Cortex of kidney (tissue), 1 donor: ENCODE measurements at places on chromosomes 5 and 9.
A peak's percentile ranks its signal among the peaks of the same experiment; 100 is the strongest.

GRCh38 chr9:108696156-108696555, 159.6 kb downstream of the ACTL7B start:
- no peak for DNase-seq

GRCh38 chr5:179738742-179739141, 6.1 kb downstream of the MAML1 start:
- no peak for DNase-seq

GRCh38 chr9:35489313-35490154, at the start of gene RUSC2:
Gene RUSC2, plus strand, starts transcription at chr9:35490111. Its CDS starts 56,411 bp downstream, at chr9:35546522.
- DNase-seq: no peak

GRCh38 chr9:33852216-33852826, 35.4 kb downstream of the UBE2R2 start:
- no peak for DNase-seq

GRCh38 chr9:88521308-88521707, 13.7 kb upstream of the NXNL2 start:
- no peak for DNase-seq

DNA sequence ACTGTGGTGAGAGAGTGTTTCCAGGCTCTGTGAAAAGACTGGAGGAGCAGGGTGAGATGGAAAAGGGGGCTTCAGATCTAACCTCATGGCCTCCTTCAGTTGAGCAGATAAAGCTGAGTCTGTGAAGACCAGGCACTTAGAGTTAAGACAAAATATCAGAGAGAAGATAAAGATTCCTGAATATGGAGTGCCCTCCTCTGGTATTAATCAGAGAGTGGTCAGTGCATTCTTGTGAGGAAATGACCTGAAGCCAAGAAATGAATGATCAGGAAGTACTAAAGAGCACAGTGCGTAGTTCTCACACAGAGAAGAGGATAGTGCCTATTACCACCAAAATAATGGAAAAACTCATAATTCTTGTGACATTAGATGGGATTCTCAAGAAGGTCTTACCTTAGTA, 1417.0 kb upstream of the ACO1 start:
- DNase-seq: no peak

DNA sequence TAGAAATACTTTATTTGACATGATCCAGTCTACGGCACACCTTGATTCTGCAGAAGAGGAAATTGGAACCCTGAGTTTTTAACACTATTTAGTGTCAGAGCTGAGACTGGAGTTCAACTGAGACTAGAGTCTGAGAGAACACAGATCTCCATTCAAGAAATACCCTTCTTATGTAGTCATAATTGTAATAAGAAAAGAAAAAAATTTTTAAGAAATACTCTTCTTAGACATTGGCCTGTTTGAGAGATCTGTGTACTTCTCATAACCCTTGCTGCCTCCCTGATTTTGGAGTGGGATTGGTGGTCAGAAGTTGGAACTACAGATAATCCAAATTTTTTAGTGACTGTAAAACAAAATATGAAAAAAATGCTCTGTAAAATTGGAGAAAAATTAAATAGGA, 253.4 kb downstream of the ARRDC3 start:
- DNase-seq: no peak

DNA sequence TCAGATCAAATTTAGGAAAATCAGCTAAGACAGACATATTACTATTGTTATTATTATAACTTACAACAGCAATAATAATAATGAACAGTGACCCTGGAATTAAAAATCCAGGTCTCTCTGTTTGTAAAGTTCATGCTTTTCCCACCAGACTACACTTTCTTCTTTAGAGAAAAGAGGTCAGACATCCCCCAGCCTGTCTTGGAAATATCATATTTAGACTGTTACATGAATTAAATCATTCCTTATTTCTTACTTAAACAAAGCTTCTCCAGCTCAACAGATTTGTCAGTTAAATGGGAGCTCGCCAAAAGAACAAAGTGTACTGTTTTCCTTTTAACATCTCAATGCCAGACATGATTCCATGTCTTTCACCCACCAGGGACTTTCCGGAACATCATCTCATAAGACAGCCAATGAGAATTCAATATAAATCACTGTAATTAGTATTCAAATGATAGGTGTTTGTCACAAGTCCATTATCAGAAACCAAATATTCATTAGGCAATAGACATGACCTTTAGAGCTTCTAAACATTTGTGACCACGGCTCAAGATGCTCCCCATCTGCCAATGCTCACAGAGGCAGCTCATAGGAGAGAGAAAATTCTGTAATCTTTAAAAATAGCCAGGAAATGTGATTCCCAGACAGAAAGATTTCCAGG, 351.9 kb downstream of the ENC1 start:
- no peak for DNase-seq

DNA sequence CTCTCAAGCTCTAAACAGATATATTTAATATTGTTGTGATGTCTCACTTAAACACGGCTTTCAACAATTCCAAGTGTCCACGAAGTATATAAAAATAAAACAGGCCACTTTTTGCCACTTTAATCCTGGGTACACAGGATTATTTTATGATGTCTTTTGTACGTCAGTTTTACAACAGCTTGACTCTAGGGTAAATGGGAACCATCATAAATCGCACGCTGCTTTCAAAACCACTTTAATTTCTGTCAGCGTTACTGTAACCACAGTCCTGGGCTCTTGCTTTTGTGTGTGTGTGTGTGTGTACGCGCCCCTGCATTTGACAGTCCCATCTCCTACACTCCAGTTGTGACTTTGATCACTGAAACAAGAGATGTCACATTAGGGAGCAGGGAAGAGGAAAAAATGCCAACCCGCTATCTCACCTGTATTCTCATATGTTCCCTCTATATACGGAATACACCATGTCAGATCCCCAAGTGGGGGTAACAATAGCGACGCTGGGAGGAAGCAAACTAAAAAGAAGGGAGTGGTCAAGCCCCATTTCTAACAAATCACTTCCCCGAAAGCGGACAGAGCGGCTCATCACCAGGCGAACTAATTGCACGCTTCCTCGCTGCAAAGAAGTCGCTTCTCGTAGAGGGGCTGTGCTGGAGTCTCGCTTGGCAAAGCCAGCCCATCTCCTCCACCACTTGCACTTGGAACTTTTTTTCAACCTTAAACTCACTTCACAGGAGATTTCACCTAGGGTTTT, 1.2 kb downstream of the BNC2 start:
- DNase-seq: no peak

GRCh38 chr5:79191457-79191856, 44.5 kb upstream of the JMY start:
- no peak for DNase-seq

DNA sequence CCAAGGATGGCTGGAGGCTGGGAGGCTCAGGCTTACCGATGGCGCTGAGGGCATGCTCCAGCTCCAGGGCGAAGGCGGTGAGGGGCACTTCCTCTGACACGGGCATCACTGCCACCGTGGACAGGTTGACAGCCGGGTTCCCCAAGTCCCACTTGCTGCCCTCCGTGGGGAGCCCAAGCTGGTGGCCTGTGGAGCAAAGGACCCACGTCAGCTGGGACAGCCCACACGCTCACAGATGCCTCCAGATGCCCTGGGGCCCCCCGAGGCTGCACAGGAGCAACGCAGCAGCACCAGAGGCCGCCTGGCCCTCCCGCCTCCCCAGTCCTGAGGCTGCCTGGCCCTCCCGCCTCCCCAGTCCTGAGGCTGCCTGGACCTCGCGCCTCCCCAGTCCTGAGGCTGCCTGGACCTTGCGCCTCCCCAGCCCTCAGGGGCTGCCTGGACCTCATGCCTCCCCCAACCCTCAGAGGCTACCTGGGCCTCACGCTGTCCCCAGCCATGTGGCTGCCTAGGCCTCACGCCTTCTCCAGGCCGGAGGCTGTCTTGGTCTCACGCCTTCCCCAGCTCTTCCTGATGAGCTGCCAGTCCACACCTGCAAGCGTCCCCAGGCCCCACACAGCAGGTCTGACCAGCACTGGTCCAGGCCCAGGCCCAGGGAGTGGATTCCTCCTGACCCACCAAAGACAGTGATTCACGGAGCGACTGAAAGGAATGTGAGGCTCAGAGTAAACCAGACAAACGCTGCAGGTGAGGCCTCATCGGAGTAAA, 25.6 kb upstream of the NSMF start:
- DNase-seq: no peak

GRCh38 chr5:153459051-153459743, 31.3 kb upstream of the GRIA1 start:
- no peak for DNase-seq

DNA sequence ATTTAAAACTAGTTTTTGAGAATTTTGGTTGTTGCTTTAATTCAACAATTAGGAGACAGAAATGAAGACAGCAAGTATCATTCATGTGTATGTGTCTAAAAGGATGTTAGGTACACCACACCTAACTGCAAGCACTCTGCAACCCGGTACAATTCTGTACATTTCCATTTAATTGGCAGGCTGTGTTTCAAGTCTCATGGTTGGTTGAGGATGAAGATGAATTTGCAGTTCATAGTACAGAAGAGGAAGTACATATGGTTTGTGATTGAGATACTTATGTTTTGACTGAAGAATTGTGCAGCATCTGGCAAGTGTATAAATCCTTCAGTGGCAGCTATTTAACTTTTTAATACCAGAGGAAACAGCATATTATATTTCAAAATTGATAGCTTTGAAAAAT, 628.7 kb upstream of the ZNF608 start:
- DNase-seq: no peak

- DNase-seq: no peak
Observed at GRCh38 chr9:134698587-134699342, 57.2 kb downstream of the COL5A1 start.

DNA sequence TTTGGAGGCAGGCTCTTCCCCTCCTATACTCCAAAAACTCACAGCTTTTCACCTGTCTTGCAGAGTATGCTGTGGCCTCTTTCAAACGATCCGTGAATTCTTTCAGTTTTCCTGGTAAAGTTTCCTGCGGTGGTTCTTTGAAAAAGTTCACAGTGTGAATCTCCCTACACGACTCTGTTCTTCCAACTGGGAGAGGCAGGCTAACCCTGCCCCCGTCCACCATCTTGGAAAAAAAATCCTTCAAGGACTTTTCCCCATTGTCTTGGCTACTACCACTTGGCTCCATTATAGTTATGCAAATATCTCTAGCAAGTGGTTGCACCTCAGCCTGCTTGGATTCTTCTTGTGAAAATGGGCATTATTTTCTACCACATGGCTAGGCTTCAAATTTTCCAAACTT, 382.6 kb downstream of the AGTPBP1 start:
- DNase-seq: no peak

GRCh38 chr5:168430296-168430695, 56.0 kb upstream of the RARS1 start:
- DNase-seq: no peak

GRCh38 chr5:157390551-157391297, 69.3 kb upstream of the NIPAL4 start:
- DNase-seq: no peak

GRCh38 chr9:116998305-116998704, 311.2 kb downstream of the TRIM32 start:
- no peak for DNase-seq

DNA sequence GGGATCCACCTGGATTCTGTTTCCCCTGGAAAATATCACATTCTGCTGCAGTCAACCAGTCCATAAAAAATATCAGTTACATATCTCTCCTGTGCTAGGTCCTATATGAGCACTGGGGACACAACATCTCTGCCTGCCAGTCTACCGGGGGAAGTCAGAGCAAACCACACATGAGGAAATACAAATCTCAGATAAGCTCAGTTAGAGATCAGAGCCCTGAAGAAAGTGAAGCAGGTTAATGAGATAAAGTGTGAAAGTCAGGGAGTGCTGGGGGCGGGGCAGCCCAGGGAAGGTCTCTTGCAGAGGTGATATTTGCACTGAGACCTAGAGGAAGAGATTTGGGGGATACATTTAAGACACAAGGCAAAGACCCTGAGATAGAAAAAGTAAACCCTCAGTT, 67.8 kb upstream of the SLC1A1 start:
- DNase-seq: no peak

- no peak for DNase-seq
Observed at GRCh38 chr9:113521693-113522255, 58.2 kb downstream of the RGS3 start.

- no peak for DNase-seq
Observed at GRCh38 chr9:7176561-7176960, 418.8 kb downstream of the KDM4C start.

GRCh38 chr9:92767066-92768054, 2.7 kb upstream of the BICD2 start:
- no peak for DNase-seq

DNA sequence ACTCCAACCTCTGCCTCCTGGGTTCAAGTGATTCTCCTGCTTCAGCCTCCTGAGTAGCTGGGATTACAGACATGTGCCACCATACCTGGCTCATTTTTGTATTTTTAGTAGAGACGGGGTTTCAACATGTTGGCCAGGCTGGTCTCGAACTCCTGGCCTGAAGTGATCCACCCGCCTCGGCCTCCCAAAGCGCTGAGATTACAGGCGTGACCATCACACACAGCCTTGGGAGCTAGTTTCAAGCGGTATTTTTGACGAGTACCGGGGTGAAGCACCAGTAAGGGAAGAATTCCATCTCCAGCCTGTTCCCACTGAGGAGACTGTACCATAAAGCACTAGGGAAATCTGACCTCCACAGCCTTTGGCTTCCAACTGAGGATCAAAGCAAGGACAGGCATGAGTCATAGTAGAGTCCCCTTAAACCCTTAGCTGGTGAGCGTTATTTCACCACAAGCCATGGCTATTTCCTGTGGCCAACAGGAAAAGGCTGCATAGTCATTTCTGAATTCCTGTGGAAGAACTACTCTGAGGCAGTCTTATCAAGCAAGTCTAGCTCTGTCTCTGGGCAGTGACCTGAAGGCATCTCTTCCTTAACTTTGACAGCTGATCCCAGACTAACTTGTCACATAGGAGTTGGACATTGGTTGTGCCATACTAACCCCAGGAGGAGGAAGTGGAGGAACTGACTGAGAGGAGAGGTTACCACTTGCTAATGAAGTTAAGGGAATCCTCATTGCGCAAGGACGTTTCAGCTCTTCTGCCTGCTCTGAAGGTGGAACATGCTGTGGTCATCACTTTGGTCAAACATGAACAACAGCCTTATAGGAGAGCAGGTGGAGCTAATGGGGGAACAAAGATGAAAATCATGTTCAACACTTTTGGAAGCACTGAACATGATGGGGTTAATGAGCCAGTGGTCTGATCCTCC, 85.8 kb upstream of the DMRT1 start:
- no peak for DNase-seq

- no peak for DNase-seq
Observed at GRCh38 chr9:14326264-14326826, 12.4 kb upstream of the NFIB start.

- no peak for DNase-seq
Observed at GRCh38 chr9:134983074-134983473, 65.4 kb upstream of the FCN1 start.

GRCh38 chr5:90529194-90529938, at the start of gene LYSMD3:
Gene LYSMD3, minus strand, starts transcription at chr5:90529584. Its CDS starts 4,295 bp downstream, at chr5:90525289.
- DNase-seq: peak; percentile 57

DNA sequence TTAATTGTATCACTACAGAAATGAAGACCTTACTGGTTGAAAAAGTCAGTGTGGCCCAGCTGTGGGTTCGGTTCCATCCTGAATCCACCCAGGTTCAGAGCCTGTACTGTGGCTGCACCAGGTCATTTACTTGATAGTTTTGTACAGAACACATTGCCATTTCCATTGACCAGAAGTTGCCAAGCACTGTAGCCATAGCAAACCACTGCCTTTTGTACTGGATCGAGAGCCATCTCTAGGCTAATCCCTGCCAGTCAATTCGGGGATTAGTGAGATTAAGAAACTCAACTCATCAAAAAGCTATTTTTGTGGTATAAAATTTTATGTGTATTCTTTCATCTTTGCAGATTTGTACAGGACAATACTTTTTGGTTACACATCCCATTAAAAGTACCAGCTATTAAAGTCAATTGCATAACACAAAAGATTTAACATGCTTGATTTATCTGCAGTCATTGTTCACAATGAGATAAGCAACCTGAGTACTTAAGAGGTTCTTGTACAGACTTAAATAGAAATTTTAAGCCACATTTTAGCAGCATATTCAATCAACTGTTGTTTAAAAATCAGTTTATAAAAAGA, 108.5 kb upstream of the OTULINL start:
- DNase-seq: no peak
